NCI-H524 treated with DMSO at 0.1 percent for 48 hours (cell line): ENCODE measurements at places on chromosomes 5 and 9.

GRCh38 chr9:2616692-2617377 lies 4.8 kb upstream of the VLDLR start:
- DNase-seq: no peak

DNA sequence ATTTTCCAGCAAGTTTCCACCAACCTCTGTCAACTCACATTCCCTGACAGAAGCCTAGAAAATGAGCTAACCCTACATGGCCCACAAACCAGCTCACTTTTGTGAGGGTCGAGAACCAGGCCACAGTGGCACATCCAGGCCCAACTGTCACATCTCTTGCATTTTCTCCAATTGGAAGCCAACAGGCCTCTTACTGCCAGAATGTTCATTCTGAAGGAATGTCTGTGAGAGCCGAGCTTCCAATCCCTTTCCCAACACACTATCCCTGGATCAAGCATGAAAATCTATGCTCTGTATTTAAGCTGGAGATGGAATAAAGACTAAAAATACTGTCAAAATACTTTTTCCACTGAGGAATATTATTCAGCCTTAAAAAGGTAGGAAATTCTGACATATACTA lies 20.0 kb downstream of the MARCHF3 start:
- no peak for DNase-seq

- DNase-seq: no peak
These were observed 58.3 kb downstream of the JAK2 start for GRCh38 chr9:5043381-5043780.

GRCh38 chr5:103487822-103488493 lies 74.6 kb downstream of the NUDT12 start:
- no peak for DNase-seq

DNA sequence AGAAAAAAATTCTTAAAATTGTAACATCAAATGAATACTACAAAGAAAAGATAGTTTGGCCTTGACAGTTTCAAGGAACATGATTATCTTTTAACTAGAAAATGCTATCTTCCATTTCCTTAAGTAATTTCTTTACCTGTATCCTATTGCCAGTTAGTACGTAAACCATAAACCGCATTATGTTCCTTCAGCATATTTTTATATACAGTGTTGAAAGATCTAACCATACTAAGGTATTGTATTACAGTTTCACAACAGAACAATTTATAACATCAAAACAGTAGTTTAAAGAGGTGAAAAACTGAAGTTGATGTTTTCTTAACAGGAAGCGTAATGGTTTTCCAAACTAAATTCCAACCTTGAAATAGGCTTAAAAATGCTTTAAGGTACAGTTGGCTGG lies 45.1 kb downstream of the GLRX start:
- DNase-seq: no peak

DNA sequence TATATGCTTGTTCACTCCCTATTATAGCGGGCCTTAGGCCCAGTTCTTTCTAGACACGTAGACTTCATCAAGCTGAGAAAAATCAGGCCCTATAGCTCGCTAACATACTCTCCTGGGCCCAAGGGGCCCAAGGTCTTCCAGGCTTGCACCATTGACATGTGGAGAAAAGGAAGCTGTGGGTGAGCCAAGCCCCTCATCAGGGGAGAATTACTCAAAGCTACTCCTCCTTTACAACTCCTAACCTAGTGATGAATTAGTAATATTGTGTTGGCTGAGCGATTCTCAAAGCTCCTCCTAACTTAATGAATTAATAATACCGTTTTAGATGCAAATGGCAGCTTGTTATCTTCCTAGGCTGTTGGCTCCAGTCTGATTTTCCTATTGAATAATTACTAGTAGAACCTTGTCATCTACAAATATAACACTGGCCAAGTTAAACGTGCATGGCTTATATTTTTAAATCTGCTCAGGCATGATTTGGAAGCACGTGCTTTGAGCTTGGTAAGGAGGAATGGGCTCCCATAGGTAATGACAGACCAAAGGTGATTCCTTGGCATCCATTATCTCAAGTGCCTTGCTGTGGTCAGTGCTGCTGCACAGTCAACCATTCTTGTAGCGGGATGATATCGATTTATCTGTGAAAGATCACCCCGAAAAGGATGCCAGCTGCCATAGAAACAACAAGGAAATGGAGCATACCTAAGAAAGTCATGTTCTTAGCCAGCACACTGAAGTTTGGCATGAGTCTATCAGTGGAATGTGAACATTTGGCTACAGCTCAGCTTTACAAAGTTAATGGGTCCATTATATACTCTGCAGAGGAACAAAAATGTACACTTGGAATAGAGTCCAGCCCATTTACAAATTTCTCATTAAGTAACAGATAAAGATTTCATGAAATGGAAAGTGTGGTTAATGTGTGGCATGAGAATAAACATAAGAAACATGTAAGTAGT lies 23.8 kb downstream of the LVRN start:
- DNase-seq: no peak

DNA sequence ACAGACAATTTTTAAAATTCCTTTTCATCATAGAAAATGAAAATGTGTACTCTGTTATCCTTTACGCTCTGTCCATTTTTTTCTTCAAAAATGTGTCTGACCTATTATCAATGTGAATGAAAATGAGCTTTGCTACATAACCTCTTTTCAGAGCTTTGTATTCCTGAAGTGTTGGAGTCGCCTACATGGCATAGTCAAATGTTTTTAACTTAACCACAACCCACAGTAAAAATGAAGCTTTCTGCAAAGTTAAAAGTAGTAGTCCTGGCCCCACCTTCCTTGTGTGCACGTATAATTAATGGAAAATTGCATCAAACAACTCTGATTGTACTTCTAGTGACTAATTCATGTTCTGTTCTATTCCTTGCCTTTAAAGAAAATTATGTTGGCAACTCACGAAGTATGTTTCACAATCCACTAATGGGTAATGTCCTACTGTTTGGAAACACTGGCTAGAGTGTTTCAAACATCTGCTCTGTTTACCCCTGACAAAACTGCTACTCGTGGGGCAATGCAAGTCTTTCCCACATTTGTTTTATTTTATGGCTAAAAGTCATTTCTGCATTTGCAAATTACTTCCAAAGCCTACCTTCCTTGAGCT lies 18.6 kb upstream of the PSAT1 start:
- DNase-seq: no peak

- DNase-seq: no peak
These were observed 90.5 kb downstream of the ADAMTS2 start for GRCh38 chr5:179254638-179255271.

GRCh38 chr5:15384176-15384575 lies 115.8 kb upstream of the FBXL7 start:
- DNase-seq: no peak

- no peak for DNase-seq
These were observed 34.9 kb upstream of the ACOT12 start for GRCh38 chr5:81428861-81429260.

GRCh38 chr9:69443178-69443577 lies 118.2 kb downstream of the ENTREP1 start:
- no peak for DNase-seq

DNA sequence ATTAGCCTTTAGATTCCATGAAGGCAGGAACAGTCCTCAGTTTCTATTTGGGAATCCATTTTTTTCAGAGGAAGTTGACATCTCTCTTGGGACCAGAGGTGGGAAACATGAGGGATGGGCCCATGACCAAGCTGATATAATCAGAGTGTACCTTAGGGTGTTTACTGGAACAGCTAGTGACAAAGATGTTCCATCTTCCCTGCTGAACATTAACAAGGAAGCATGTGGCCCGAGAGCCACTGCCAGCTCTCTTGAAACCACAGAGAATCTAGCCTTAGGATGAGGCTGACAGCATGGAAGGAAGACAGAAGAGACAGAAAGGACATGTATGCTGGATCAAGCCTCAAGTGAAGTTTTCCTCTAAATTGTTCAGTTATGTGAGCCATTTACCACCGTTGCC lies 16.0 kb downstream of the AQP3 start:
- no peak for DNase-seq

- DNase-seq: no peak
These were observed 21.0 kb upstream of the FAM151B start for GRCh38 chr5:80466669-80467485.
